ENCODE measurements at places on chromosomes 16 and 17.

- DNase-seq = no peak
Observed at GRCh38 chr17:47878203-47879027, 17.6 kb upstream of the SP2 start.

GRCh38 chr16:27745348-27745747 lies 195.4 kb downstream of the KATNIP start:
- no peak for DNase-seq

GRCh38 chr16:84449156-84450140 lies 55.0 kb downstream of the MEAK7 start:
- DNase-seq = no peak

- DNase-seq = no peak
Observed at GRCh38 chr17:50465171-50465570, 3.5 kb downstream of the CHAD start.

- DNase-seq = no peak
Observed at GRCh38 chr16:88070341-88070740, 119.1 kb downstream of the BANP start.

DNA sequence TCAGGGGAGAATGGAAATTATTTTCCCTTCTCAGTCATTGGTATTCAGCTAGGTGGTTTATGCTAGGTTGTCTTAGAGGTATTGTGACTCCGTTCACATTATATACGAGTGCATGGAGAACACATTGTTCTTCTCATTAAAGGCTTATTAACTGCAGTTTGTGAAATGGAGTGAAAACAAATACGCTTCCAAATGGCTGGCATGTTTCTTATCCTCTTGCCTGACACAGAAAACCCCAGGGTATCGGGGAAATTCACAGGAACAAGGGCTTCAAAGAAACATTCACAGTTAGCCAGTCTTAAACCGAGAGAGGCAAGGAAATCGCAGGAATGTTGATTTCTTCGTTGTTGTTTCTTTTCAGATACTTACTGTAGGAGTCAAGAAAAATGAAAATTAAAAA lies 1047.9 kb upstream of the RBFOX1 start:
- no peak for DNase-seq

- no peak for DNase-seq
Observed at GRCh38 chr17:29060475-29060874, 17.5 kb downstream of the PIPOX start.

GRCh38 chr16:4611337-4612021 lies 3.2 kb downstream of the UBALD1 start:
- DNase-seq = no peak

GRCh38 chr17:68210570-68211315 lies 37.1 kb upstream of the AMZ2 start:
- no peak for DNase-seq

DNA sequence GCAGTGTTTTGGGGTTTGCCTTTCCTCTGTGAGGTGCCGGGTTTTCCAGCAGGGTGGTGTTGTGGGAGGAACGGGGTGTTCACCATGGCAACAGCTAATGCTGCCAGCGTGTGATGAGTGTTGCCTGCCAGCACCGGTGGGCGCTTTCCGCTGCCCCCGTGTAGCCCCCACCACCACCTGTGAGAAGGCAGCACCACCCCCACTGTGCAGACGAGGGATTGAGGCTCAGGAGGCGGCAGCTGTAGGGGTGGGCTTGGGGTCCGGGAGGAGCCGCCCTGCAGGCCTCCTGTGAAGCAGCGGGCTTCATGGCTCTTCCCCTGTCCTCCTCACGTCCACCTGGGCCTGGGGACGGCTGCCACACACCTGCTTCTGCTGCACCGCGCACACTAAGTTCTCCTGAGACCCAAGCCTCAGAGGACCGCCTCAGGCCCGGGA lies 5.2 kb downstream of the RAB40C start:
- DNase-seq = no peak

- peak; percentile 32 for DNase-seq
Observed at GRCh38 chr17:79024901-79025737, 1.1 kb downstream of the C1QTNF1 start.

DNA sequence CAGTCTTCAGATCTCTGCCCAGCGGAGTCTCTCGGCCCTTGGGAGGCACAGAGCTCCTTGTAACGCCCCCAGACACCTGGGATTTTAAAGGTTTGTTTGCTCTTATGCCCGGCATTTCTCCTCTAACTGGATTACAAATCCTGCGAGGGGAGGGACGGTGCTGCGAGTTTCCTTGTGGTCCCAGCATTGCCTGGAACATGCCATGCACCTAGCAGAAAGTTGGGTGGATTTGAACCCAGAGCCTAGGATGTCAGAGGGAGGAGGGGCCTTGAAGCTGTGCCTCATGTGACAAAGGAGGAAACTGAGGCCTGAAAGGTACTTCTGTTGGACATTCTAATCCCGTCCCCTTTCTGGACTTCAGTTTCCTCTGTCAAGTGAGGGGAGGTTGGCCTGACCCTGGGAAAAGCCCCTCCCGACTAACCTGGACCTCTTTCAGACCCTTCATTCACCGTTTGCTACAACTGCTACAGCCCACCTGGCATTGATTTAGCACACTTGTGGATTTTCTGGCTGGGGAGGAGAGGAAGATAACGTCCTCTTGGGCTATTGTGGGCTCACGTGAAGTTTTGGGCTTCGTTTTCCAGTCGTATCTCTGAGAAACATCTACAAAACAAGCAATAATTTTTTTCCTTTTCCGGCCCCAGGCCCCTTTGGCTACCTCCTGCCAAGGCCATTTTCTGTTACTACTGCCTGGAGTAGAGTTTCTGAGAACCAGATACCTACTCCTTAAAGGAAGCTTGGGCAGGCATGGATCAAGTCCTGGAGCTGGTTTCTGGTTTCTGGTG lies 30.9 kb downstream of the MRC2 start:
- no peak for DNase-seq

GRCh38 chr17:8382052-8382879 lies 727 bp downstream of the RPL26 start:
- DNase-seq = no peak

DNA sequence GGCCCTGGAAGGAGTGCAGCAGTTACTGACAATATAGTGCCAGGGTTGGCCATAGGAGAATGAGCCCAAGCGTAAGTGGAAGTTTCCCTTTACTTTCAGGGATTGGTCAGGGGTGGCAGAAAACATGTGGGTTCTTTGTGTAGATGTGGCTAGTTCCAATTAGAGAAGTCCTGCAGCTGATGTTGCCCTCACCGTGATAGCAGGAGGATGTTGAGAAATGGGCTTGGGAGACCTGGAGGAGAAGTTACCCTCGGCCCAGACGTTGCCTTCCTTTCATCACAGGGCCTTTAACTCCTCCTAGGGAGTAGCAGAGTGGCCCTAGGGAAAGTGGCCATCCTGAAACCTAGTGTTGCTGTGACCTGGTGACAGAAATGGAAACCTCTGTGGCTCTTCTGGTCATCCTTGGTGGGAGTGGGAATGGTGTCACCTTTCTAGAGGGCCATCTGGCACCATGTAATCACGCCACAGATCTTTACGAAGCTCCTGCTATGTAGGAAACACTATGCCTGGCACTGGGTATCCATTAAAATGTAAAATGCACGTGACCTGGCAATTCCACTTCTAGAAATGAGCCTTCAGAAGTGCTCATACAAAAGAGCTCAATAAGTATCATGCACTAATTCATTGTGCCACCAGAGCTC lies 6.7 kb downstream of the TMEM92 start:
- no peak for DNase-seq
